ENCODE measurements at places on chromosomes 12 and 14. TPM values are rescaled to one million over a fixed set of nuclear protein-coding genes. Genes with fewer than 3 reads are reported as not detected.

The IL31 gene
- polyA plus RNA-seq: not detected

The AGAP2 gene
- polyA plus RNA-seq: 8.6 TPM

The FBLN5 gene
- polyA plus RNA-seq: 53.0 TPM

DNA sequence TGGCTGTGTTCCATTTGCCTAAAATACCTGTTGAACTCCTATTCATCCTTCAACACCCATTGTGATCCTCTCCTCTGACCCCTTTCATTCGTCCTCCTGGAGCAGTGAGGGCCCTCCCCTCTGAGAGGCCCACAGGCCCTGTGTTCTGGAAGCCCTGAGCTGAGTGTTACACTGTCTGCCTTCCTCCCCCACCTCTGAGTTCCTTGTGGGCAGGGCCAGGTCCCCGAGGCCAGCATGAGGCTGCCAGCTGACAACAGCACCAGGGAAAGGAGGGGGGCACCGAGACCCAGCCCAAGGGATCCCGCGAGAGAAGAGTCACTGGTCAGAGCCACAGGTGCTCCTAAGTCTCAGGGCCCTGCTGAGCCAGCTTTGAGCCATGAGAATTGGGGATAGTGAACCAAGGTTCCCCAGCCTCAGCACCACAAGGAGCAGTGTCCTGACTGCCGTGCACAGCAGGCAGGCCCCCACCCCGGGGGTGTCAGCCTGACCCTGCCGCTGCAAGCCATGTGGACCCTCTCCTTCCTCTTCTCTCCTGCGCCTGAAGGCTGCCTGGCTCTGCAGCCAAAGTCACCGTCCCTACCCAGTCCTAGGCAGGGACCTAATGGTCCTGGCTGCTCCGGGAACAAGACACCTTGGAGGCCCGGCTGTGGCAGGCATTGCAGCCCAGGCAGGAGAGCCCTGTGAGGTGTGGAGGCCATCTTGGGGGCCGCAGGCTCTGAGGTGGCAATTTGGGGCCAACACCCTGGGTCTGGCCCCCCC is 52.5 kb downstream of the BEGAIN start:
- no peak for DNase-seq

The GLT1D1 gene
- polyA plus RNA-seq: 1.5 TPM

DNA sequence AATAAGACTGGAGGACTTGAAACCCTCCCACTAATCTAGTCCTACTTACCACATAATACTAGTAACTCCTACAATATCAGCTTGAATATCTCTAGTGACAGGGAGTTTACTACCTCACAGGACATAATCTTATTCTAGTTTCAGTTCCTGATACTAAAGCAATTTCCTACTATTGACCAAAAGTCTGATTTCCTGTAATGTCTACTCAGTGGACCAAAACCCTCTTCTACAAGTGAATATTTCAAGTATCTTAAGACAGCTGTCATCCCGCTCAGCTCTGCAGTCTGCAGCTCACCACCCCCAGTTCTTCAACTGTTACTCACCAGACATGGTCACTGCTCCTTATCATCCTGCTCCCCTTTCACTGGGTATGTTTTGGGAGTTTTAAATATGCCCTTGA is 70.8 kb upstream of the TMCC3 start:
- no peak for DNase-seq

The KRT3 gene
- not detected for polyA plus RNA-seq

DNA sequence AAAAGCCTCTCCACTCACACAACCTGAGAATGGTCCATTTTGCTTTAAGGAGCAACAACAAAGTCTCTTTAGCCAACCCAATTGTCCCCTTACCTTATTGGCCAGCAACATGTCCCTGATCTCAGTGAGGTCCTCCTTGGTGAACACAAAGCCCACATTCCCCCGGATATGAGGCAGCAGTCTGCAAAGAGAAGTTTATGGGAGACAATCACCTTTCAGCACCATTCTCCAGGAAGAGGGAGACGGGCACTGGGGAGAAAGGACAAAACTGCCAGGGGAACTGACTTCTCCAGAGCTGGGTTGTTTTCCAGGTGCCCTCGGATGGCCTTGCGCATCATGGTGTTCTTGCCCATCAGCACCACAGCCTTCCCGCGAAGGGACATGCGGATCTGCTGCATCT is 1.9 kb downstream of the RPLP0 start:
- DNase-seq: no peak

DNA sequence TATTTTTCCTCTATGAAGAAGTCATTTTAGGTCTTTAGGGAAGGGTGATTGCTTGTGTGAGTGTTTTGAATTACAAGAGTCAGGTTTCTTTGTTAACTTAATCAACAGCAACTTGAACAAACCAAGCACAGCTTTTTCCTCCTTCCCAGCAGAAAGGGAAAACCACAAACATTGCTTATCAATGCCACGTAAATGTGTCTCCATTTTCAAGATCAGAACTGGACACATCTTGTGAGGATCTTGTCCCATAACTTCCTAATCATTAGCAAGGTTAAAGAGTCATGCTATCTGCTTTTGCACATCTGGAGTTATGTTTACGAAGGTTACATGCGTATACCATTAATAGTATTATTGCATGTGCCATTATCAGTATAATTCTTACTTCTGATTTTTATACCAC is 248.0 kb upstream of the FLRT2 start:
- DNase-seq: no peak

- DNase-seq: no peak
Measured at GRCh38 chr12:24424376-24424775, 474.9 kb upstream of the SOX5 start.

DNA sequence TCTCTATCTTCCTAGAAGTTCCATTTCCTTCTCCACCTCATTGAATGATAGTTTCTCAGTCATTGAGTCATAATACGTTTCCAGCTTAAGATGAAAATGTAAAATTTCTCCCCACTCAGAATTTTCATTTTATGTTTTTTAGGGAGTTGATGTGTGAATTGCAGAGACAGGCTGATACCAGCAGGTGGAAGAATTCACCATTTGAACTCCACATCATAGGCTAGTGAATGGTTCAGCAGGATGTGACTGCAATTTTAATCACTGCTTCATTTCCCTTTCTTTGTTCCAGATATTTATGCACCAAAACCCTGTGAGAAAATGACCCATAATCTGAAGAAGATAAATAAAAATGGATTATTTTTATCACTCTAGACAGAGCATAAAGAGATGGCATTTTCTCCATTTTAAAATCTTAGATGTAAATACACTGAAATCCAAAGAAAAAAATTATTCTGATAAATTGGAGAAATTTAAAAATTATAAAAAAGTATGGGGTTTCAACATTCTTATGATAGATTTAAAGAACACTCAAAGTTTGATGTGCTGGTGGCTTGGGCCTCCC is 10.6 kb upstream of the PYGL start:
- no peak for DNase-seq

DNA sequence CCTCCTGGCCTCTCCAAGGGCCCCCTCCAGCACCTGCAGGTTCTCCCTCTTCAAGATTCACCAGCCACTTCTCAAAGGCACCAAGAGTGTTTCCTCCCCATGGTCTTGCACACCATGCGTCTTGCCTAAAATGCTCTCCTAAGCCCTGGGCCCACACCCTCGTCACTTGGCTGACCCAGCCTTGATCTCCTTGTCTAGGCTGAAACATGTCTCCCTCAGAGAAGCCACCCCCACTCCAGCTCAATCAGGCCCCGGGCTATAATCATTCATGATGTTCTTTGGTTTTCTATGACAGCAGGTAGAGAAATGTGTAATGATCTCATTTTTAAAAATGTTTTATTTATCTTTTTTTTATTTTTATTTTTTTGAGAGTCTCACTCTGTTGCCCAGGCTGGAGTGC is 88.1 kb downstream of the EFCAB11 start:
- DNase-seq: no peak

The CCER1 gene
- not detected for polyA plus RNA-seq
